Heart left ventricle (tissue), 16 donors: ENCODE measurements at places on chromosomes 7 and 10.

GRCh38 chr7:52269669-52270068 is 765.8 kb upstream of the POM121L12 start:
- no peak for DNase-seq

- no peak for DNase-seq
These were observed 165.8 kb downstream of the CCSER2 start for GRCh38 chr10:84493951-84494848.

DNA sequence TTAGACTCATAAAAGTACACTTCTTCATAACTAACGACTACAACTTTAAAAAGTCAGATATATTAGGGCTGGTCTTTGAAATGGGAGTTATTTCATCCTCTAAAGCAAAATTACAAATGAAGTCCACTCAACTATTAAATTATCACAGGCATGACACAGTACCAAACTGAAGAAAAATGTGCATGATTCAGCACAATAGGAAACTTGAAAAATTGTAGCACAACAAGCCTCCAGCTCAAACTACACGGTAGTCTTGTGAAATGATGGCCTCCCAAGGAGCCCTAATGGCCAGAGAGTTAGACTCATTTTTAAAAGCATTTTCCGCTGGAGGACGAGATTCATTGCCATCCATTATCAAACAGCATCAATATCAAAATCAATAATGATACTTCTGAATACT is 76.4 kb downstream of the MAGI2 start:
- DNase-seq: no peak

DNA sequence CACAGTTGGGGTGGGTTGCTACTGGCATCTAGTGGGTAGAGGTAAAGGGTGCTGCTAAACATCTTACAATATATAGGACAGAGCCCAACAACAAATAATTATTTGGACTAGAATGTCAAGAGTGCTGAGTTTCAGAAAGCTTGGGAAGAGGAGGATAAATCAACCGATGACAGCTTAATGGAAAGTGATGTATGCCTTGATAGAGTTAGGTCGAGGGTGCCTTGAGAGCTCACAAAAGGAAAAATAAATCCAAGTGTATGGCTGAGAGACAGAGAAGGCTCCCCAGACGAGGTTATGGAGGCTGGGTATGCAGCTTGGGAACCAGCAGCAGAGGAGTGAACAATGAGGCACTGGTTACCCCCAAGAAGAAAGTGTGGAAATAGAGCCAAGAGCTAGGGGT is 211.1 kb downstream of the HDAC9 start:
- no peak for DNase-seq

DNA sequence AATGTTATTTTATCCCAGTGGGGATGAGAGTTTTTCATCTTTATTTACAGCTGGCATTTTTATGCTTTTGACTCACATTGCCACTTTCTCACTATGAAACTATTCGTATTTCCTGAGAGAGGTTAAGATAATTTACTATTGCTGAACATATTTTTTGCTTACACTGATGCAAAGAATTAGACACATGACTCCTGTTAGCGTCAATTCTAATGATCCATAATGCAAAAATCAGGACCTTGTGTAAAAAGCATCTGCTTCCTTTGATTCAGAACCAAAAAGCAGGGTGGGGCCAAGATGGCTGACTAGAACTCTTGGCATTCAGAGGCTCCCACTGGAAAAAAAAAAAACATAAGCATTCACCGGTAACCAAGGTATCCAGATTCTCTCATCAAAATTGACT is 464.8 kb downstream of the SEMA3D start:
- no peak for DNase-seq

DNA sequence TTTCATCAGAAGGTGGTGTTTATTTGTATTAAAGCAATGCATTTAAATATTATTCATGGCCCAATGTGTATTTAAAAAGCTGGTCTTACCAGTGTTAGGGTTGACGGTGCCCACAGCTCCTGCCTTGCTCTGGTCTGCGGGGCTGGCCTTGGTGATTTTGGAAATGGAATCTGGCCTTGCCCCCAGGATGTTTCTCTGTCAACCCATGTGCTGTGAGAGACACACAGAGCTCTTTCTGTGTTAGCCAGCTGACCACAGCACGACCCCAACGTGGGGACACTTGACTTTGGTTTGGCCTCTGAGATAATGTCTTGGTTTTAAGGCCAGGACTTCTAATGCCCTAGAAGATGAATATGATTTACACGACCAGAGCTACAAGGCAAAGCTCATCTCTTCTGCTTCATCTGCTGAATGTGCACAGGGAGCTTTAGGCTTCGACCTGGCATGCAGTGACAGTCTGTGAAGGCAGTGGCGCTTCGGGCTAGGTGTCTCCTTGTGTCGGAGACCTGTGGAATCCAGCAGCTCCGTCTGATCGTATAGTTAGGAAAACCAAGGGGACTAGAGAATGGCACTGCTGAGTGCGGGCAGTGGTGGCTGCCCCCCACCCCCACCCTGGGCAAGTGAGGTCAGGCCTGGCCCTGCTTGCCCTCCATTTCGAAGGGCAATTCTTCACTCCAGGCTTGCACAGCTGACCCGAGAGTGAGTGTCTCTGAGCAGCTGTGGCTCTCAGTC is 246.1 kb downstream of the EBF3 start:
- DNase-seq: no peak

- no peak for DNase-seq
These were observed 16.8 kb downstream of the UBE2D4 start for GRCh38 chr7:43942997-43943396.

DNA sequence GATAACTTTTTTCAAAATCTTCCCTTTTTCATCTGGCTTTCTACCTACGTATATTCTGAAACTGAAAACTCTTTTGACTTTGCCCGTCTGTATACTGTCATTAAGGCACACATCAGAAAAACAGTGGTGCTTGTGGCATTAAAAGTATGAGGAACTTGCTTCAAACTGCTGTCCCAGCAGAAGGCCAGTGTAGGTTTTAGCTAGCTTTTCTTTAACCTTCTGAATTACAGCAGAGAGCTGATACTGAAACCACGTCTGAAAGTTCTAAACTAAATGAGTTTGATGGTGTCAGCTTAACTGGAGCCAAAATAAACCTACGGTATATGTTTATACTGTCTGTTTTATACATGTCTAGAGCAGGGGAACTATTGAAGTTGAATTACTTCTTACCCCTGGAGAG is 283.4 kb downstream of the TFEC start:
- DNase-seq: no peak

GRCh38 chr10:66714741-66715140 is 211.1 kb upstream of the LRRTM3 start:
- DNase-seq: no peak

- DNase-seq: no peak
These were observed 425.8 kb upstream of the STEAP1 start for GRCh38 chr7:89728481-89728880.

GRCh38 chr7:4054158-4054557 is 627.9 kb upstream of the FOXK1 start:
- DNase-seq: no peak

GRCh38 chr10:71842422-71842821 is 8.6 kb downstream of the PSAP start:
- no peak for DNase-seq

GRCh38 chr10:79336276-79336675 is 11.0 kb upstream of the PPIF start:
- DNase-seq: no peak

DNA sequence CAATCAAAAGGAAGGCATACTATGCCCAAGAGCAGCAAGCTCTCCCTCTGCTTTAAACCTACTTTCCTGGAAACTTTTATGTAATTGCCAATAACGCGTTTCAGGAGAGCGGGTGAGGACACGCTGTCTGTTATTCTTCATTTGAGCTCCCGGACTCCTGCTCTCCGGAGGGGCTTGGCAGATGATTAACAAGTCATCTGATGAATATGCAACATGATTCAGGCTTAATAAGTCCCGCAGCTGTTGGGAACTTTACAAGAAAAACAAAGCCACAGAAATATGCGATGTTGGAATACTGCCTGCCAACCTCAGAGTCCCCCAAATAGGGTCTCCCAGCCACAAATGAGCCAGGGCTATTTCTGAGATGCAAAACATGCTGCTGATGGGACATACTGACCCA is 348.0 kb downstream of the GPAM start:
- no peak for DNase-seq

DNA sequence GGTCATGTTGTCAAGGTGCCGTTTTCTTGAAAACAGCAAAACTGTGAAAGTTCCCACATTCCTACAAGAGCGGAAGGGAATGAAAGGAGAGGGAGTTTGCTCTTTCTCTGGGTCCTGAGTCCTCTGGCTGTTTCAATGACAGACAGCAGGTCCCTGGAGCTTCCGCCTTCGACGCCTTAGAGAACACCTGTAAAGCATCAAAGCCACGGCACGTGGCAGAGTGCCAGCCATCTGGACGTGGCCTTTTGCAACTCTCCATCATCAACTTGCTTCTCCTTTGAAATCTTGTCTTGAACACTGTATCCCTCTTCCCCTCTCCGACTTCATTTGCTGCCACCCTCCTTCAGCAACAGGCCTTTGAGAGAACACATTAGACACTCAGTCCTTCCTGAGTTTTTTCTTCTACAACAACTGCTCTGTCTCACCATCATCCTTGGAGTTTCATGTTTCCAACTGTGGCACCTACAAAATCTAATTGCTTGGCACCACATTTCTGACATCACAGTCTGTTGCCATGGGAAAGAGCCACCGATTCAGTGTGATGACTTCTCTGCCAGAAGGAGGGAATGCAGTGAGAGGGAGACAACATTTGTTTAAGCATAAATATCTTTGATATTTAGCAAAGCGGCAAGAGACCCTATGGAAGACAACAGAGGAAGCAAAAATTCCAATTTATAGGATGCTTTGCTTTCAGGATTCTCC is 204.9 kb upstream of the PTER start:
- no peak for DNase-seq

GRCh38 chr7:134368851-134369544 is 52.3 kb upstream of the SLC35B4 start:
- DNase-seq: no peak

DNA sequence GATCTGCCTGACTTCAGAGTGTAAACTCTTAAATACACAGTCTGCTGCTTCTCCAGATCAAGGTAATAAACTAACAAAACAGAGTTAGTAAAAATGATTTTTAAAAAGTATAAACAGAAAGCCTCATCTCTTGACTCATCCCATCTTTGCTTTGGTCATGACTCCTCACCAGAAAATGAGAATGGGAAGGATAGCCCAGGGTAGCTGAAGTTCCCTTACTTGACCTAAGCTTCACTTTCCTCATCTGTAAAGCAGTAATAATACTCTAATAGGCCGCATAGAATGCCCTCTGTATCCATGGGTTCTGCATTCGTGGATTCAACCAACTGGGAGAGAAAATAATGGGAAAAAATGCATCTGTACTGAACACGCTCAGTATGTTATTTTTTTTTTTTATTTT is 11.3 kb upstream of the SLC25A28 start:
- no peak for DNase-seq

GRCh38 chr7:151377406-151377805 is 32.4 kb downstream of the WDR86 start:
- DNase-seq: no peak

DNA sequence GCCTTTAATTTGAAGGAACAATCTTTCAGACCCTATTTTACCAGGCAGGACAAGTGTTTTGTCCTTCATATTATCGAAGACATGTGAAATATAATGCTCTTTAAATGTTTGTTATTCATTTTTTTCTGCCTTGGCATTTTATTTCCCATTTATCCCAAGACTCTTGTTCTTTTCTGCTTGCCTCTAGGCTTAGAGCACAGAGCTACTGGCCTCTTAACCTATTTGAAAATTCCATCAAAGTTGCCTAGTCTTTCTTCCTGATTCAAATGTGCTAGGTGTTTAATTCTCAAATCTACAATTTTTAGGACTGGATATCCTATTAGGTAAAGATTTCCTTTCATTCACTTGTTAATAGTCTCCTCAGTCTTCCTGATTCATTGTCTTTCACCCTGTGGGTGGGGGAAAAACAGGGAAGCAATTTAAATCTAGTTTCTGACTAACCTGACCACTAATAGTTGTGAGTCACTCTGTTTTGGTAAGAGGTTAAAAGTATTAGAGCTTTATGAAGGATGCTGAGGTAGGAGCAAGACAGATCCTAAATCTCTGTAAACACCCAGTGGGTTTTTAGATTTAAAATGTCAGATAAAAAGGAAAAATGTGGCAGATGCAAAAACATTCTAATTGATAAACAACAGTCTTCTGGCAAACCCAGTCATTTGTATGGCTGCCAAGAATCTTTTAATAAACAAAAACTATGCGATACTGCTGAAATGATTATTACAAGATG is 1.5 kb downstream of the LIPK start:
- DNase-seq: no peak

DNA sequence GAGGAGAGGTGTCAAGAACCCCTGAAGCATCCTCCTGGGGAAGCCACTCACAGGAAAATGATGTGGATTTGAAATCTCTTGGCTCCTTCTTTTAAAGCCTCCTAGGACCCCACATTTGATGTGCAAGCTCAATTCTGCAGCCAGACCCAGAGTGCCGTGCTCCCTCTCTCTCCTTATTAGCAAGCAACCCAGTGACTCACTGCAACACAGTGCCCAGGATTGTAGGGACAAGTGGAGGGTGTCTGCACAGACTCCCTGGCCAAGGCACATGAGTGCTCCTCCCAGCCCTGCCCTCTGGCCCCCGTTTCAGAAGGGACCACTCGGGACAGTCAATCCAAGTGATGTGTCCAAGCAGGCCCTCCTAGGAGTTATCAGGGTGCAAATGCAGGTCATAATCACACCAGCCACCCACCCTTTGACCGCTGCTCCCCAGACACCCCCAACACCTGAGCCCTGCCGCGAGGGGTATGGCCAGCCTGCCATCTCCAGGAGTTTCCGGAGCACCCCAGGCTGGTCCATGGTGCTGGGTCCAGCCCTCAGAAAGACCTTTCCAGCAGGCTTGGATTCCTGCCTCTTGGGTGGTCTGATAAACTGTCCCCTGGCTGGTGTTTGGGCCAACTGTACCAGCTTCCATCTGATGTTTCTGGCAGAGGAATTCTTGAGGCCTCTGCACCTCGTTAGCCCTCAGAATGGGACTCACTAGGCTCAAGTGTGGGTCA is 54.5 kb upstream of the CXCL12 start:
- no peak for DNase-seq

DNA sequence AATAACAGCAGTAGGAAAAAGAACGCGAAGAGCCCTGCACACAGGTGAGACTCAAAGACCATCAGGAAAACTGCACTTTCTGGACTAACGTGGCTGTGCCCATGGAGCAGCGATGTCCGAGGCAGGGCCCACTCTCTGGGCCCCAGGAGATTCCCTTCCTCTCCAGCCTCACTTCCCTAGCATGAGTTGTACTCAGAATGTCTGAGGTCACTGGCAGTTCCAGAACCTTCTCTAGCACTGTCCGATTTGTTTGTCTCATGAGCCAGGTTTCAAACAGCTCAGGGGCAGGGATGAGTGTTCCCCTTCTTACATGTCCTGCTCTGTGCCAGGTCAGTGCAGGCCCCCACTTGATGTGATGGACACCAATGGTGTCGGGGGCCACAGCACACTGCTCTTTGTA is 484.2 kb downstream of the PTPRN2 start:
- peak; percentile 2 for DNase-seq
